ENCODE measurements at places on chromosomes 4 and X. TPM values are rescaled to one million over a fixed set of nuclear protein-coding genes. Genes with fewer than 3 reads are reported as not detected.

GRCh38 chr4:145785391-145786008 is 105.6 kb downstream of the C4orf51 start:
- no peaks in the 10 kb centered on the region for H3K27me3 ChIP-seq
- no peak for DNase-seq
- no peaks in the 10 kb centered on the region for H3K4me1 ChIP-seq
- H3K27ac ChIP-seq, result no peak overlapping the region

DNA sequence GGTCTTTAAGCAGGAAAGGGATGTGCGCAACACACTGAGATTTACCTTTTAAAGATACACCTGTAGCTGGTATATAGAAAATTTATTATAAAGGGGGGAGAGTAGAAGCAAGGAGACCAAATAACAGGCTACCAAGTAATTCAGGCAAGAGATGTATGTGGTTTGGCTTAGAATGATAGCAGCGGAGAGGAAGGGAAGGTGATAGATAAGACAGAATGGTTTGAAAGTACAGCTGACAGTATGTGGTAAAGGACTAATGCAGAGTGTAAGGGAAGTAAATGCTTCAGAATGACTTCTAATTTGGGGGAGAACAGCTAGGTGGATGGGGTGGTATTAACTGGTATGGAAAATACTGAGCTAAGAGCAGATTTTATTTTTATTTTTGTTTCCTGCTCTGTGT is 308.9 kb downstream of the ANTXR2 start:
- H3K36me3 ChIP-seq, result no peaks in the 10 kb centered on the region
- no peak overlapping the region for H3K27ac ChIP-seq
- no peak overlapping the region for H3K4me3 ChIP-seq
- no peaks in the 10 kb centered on the region for H3K4me1 ChIP-seq
- DNase-seq, result no peak

- H3K27me3 ChIP-seq, result no peaks in the 10 kb centered on the region
- no peak for DNase-seq
- no peak overlapping the region for H3K27ac ChIP-seq
- H3K4me1 ChIP-seq, result peaks cover 4% of the 10 kb centered on the region
- H3K36me3 ChIP-seq, result no peaks in the 10 kb centered on the region
Observed at GRCh38 chr4:119228406-119228805, 15.9 kb downstream of the USP53 start.

GRCh38 chrX:30576881-30577280 is 685 bp downstream of the TASL start:
- H3K27me3 ChIP-seq, result no peaks in the 10 kb centered on the region
- no peaks in the 10 kb centered on the region for H3K36me3 ChIP-seq
- peak overlapping the region; percentile 52 for H3K4me3 ChIP-seq
- no peak for DNase-seq

DNA sequence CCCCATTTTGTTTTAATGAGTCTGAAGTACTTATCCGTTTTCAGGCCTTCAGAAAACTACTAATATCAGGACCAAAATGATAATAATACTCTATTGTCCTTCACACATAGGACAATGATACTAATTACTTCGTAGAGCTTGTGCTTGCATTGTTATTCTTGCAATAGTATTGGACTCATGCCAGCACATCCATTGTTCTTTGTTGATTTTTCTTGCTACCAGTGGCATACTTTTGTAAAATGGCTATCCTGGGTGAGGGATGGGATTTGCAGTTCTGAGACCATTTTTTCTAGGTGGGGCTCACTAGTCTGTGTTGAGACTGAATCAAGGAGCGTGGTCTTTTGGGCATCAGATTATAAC is 195.3 kb downstream of the MAML3 start:
- DNase-seq, result no peak
- H3K36me3 ChIP-seq, result no peaks in the 10 kb centered on the region
- no peak overlapping the region for H3K4me3 ChIP-seq
- no peak overlapping the region for H3K27ac ChIP-seq
- H3K4me1 ChIP-seq, result no peaks in the 10 kb centered on the region

DNA sequence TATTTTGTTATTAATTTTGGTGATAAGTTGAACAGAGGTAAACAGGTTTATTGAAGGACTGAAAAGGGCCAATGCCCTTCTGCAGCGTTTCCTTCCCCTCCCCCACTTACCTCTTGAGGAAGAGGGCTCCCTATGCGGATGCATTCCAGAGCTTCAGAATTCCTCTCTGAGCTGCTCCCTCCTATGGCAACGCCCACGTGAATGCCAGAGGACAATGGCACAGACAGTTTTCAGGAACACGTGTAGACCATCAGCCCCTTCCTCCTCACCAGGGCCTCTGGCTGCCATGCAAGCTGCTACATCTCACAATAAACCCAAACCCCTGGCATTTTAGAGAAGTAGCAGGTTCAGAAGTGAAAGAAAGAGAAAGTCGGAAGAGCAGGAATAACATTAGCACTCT is 127.9 kb downstream of the CHRDL1 start:
- no peaks in the 10 kb centered on the region for H3K36me3 ChIP-seq
- H3K27ac ChIP-seq, result no peak overlapping the region
- H3K27me3 ChIP-seq, result no peaks in the 10 kb centered on the region
- no peaks in the 10 kb centered on the region for H3K4me1 ChIP-seq
- H3K4me3 ChIP-seq, result no peak overlapping the region

GRCh38 chr4:177802661-177803060 is 360.4 kb upstream of the AGA start:
- DNase-seq, result no peak
- no peaks in the 10 kb centered on the region for H3K36me3 ChIP-seq
- H3K4me1 ChIP-seq, result no peaks in the 10 kb centered on the region
- no peaks in the 10 kb centered on the region for H3K27me3 ChIP-seq
- no peak overlapping the region for H3K27ac ChIP-seq
- no peak overlapping the region for H3K4me3 ChIP-seq

DNA sequence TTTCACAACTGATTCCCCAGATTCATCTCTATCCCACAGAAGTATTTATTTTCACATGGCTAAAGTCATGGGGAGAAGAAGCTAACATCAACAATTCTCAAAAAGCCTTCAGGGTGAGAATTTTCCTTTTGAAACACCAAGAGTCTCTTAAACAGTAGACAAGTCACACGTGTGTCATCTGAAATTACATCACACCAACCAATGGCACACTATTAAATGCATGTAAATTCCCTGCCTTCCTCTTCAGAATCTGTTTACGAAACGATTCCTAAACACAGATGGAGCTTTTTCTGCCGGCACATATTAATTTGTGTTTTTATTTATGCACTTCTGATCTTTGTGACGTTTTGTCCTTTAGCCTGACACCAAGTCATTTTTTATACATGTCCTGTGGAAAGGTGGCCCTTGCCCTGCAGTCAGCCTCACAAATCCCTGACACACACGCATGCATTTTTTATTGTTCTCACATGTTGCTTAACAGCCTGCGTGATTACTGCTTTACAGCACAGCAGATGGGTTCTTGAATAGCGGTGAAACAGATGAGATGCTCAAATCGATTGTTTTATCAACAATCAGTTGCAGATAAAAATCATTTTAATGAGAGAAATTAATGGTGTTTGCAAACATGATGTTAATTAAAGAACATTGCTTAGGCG is 735.9 kb upstream of the TENM3 start:
- DNase-seq, result no peak
- H3K4me3 ChIP-seq, result no peak overlapping the region
- no peak overlapping the region for H3K27ac ChIP-seq
- H3K36me3 ChIP-seq, result no peaks in the 10 kb centered on the region
- H3K27me3 ChIP-seq, result no peaks in the 10 kb centered on the region
- no peaks in the 10 kb centered on the region for H3K4me1 ChIP-seq

GRCh38 chrX:34404386-34405070 is 252.6 kb downstream of the TMEM47 start:
- no peak for DNase-seq
- no peaks in the 10 kb centered on the region for H3K4me1 ChIP-seq
- no peak overlapping the region for H3K4me3 ChIP-seq
- no peaks in the 10 kb centered on the region for H3K36me3 ChIP-seq
- H3K27me3 ChIP-seq, result no peaks in the 10 kb centered on the region

- no peaks in the 10 kb centered on the region for H3K4me1 ChIP-seq
- H3K36me3 ChIP-seq, result peaks cover 3% of the 10 kb centered on the region
- no peak for DNase-seq
Observed at GRCh38 chr4:169571435-169571834, 40.9 kb downstream of the NEK1 start.

GRCh38 chr4:188956566-188956965 is 817.3 kb downstream of the TRIML1 start:
- H3K36me3 ChIP-seq, result no peaks in the 10 kb centered on the region
- no peaks in the 10 kb centered on the region for H3K4me1 ChIP-seq
- no peak for DNase-seq
- H3K27ac ChIP-seq, result no peak overlapping the region

- no peaks in the 10 kb centered on the region for H3K4me1 ChIP-seq
- H3K4me3 ChIP-seq, result no peak overlapping the region
- DNase-seq, result no peak
- no peak overlapping the region for H3K27ac ChIP-seq
- no peaks in the 10 kb centered on the region for H3K27me3 ChIP-seq
Observed at GRCh38 chrX:145751943-145752342, 65.7 kb upstream of the SLITRK2 start.

The HDAC6 gene
- polyA plus RNA-seq, result 25.7 TPM

The COL4A5 gene
- not detected for polyA plus RNA-seq
